ENCODE measurements at places on chromosomes 6 and 20. TPM values are rescaled to one million over a fixed set of nuclear protein-coding genes. Genes with fewer than 3 reads are reported as not detected.

GRCh38 chr6:34773916-34774315, 16.6 kb downstream of the SNRPC start:
- no peaks in the 10 kb centered on the region for H3K27me3 ChIP-seq
- H3K36me3 ChIP-seq, result peaks cover 20% of the 10 kb centered on the region
- peaks cover 6% of the 10 kb centered on the region for H3K4me1 ChIP-seq
- H3K4me3 ChIP-seq, result no peak overlapping the region
- no peak overlapping the region for H3K27ac ChIP-seq

BPIFB1 gene
- not detected for total RNA-seq

GRCh38 chr6:107121964-107122495, 6.7 kb upstream of the BEND3 start:
- no peak for DNase-seq
- no peaks in the 10 kb centered on the region for H3K36me3 ChIP-seq
- no peak overlapping the region for H3K4me3 ChIP-seq

GRCh38 chr6:29500594-29500993, 12.8 kb upstream of the MAS1L start:
- H3K27me3 ChIP-seq, result peaks cover 8% of the 10 kb centered on the region
- no peak overlapping the region for H3K4me3 ChIP-seq
- DNase-seq, result no peak
- no peak overlapping the region for H3K27ac ChIP-seq
- H3K36me3 ChIP-seq, result no peaks in the 10 kb centered on the region
- H3K4me1 ChIP-seq, result peaks cover 13% of the 10 kb centered on the region

HM13 gene
- 277 TPM for total RNA-seq

GINM1 gene
- 60.1 TPM for total RNA-seq

ZSWIM3 gene
- total RNA-seq, result 4.9 TPM
